Tibial nerve (tissue), 4 donors: ENCODE measurements at places on chromosomes 2 and 18.
A peak's percentile ranks its signal among the peaks of the same experiment; 100 is the strongest.

DNA sequence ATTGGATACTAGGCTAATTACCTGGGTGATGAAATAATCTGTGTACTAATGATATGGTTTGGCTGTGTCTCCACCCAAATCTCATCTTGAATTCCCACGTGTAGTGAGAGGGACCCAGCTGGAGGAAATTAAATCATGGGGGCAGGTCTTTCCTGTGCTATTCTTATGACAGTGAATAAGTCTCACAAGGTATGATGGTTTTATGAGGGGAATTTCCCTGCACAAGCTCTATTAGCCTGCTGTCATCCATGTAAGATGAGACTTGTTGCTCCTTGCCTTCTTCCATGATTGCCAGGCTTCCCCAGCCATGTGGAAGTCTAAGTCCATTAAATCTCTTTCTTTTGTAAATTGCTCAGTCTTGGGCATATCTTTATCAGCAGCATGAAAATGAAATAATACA lies 394.1 kb upstream of the SYT4 start:
- no peak overlapping the region for H3K27ac ChIP-seq
- no peaks in the 10 kb centered on the region for H3K4me1 ChIP-seq
- H3K4me3 ChIP-seq, result no peak overlapping the region
- DNase-seq, result no peak

DNA sequence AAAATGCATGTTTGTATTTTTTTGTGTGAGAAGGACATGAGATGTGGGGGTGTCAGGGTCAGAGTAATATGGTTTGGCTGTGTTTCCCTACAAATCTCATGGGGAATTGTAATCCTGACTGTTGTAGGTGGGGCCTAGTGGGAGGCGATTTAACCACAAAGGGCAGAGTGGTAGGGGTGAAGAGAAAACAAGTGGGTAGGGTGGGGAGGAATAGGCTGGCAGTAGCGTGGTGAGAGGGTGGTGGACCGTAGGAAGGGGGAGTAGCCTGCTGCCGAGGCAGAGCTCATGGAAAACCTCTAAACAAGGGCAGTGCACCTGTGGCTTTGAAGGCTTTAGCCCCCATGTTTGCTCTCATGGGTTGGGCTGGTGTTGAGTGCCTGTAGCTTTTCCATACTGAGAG lies 152.8 kb upstream of the ZNF519 start:
- no peaks in the 10 kb centered on the region for H3K4me1 ChIP-seq
- no peak overlapping the region for H3K27ac ChIP-seq
- H3K36me3 ChIP-seq, result no peaks in the 10 kb centered on the region
- DNase-seq, result no peak
- no peak overlapping the region for H3K4me3 ChIP-seq

- H3K4me3 ChIP-seq, result no peak overlapping the region
- H3K27me3 ChIP-seq, result no peaks in the 10 kb centered on the region
- no peaks in the 10 kb centered on the region for H3K36me3 ChIP-seq
- DNase-seq, result no peak
Observed at GRCh38 chr2:71347517-71347916, 15.9 kb downstream of the ZNF638 start.

GRCh38 chr2:235021752-235022151 lies 69.9 kb downstream of the SH3BP4 start:
- no peak for DNase-seq
- no peaks in the 10 kb centered on the region for H3K27me3 ChIP-seq
- H3K36me3 ChIP-seq, result no peaks in the 10 kb centered on the region
- no peak overlapping the region for H3K27ac ChIP-seq

GRCh38 chr2:46967990-46968647 lies 52.5 kb upstream of the MCFD2 start:
- no peaks in the 10 kb centered on the region for H3K27me3 ChIP-seq
- no peaks in the 10 kb centered on the region for H3K36me3 ChIP-seq
- H3K4me3 ChIP-seq, result no peak overlapping the region
- H3K27ac ChIP-seq, result peak overlapping the region; percentile 83
- DNase-seq, result peak; percentile 55
- H3K4me1 ChIP-seq, result no peaks in the 10 kb centered on the region

DNA sequence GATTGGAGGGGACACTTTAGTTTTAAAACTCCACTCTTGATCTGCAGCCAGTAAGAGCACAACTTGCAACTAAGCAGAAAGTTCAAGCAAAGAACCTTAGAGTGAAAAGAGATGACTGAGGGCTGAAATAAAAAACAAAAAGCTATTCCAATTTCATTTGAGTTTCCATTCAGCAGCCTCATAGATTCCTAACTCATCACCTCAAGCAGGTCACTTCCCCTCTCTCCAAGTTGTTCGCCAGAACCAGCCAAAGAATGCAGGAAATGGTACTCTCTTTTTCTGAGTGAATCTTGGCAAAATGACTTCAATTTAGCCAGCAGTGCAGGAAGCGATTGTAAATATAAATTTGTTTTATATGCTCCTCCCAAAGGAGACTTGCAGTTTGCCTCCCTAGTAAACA lies 213.3 kb downstream of the SETBP1 start:
- no peaks in the 10 kb centered on the region for H3K4me1 ChIP-seq
- H3K27ac ChIP-seq, result no peak overlapping the region
- H3K36me3 ChIP-seq, result no peaks in the 10 kb centered on the region
- H3K27me3 ChIP-seq, result no peaks in the 10 kb centered on the region
- no peak overlapping the region for H3K4me3 ChIP-seq
- DNase-seq, result no peak

- H3K4me3 ChIP-seq, result peak within 1 kb of the TSS; percentile 51
- peaks cover 20% of the 10 kb centered on the region for H3K4me1 ChIP-seq
- peak within 1 kb of the TSS; percentile 59 for H3K27ac ChIP-seq
- H3K36me3 ChIP-seq, result no peaks in the 10 kb centered on the region
- DNase-seq, result peak; percentile 90
Observed at GRCh38 chr2:55693181-55694125, at the start of gene PNPT1. Gene PNPT1 (minus strand): TSS chr2:55693844. CDS start chr2:55693823, 21 bp downstream.

- H3K27me3 ChIP-seq, result no peaks in the 10 kb centered on the region
- no peak overlapping the region for H3K4me3 ChIP-seq
- no peaks in the 10 kb centered on the region for H3K4me1 ChIP-seq
- no peak for DNase-seq
Observed at GRCh38 chr18:23538870-23539269, 35.6 kb downstream of the RMC1 start.

GRCh38 chr18:70380915-70381896 lies 92.4 kb downstream of the SOCS6 start:
- no peak overlapping the region for H3K4me3 ChIP-seq
- H3K4me1 ChIP-seq, result no peaks in the 10 kb centered on the region
- DNase-seq, result no peak
- no peaks in the 10 kb centered on the region for H3K27me3 ChIP-seq

- no peaks in the 10 kb centered on the region for H3K36me3 ChIP-seq
- H3K27me3 ChIP-seq, result no peaks in the 10 kb centered on the region
- H3K27ac ChIP-seq, result no peak overlapping the region
- H3K4me3 ChIP-seq, result no peak overlapping the region
Observed at GRCh38 chr2:3661149-3661660, 3.2 kb downstream of the ALLC start.

GRCh38 chr2:161373942-161374341 lies 42.2 kb upstream of the TBR1 start:
- no peak overlapping the region for H3K4me3 ChIP-seq
- DNase-seq, result no peak
- H3K4me1 ChIP-seq, result no peaks in the 10 kb centered on the region
- no peak overlapping the region for H3K27ac ChIP-seq

GRCh38 chr2:143730155-143730952 lies 601.1 kb downstream of the ARHGAP15 start:
- DNase-seq, result no peak
- no peaks in the 10 kb centered on the region for H3K36me3 ChIP-seq
- H3K4me3 ChIP-seq, result no peak overlapping the region

DNA sequence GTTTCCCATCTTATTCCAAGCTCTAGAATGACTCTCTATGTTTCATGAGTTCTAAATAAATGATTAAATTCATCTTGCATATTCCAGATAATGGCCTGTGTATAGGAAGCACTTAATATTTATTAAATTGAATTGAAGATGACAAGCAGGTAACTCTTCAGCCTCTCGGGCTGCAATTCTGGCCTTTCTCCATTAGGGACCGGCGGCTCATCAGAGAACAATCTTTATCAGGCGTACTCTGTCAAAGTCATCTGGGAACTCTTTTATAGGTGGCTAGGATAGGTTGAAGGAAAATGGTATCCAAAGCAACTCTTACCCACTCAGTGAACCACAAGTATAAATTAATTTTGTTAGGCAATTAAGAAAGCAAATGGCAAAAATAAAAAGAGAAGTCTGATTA lies 308.5 kb downstream of the NOL4 start:
- no peak overlapping the region for H3K4me3 ChIP-seq
- H3K36me3 ChIP-seq, result no peaks in the 10 kb centered on the region
- no peaks in the 10 kb centered on the region for H3K27me3 ChIP-seq
- DNase-seq, result no peak
- H3K4me1 ChIP-seq, result no peaks in the 10 kb centered on the region

GRCh38 chr2:172513935-172514586 lies 41.8 kb upstream of the PDK1 start:
- H3K27me3 ChIP-seq, result no peaks in the 10 kb centered on the region
- no peak for DNase-seq
- peaks cover 20% of the 10 kb centered on the region for H3K36me3 ChIP-seq
- H3K4me3 ChIP-seq, result no peak overlapping the region

DNA sequence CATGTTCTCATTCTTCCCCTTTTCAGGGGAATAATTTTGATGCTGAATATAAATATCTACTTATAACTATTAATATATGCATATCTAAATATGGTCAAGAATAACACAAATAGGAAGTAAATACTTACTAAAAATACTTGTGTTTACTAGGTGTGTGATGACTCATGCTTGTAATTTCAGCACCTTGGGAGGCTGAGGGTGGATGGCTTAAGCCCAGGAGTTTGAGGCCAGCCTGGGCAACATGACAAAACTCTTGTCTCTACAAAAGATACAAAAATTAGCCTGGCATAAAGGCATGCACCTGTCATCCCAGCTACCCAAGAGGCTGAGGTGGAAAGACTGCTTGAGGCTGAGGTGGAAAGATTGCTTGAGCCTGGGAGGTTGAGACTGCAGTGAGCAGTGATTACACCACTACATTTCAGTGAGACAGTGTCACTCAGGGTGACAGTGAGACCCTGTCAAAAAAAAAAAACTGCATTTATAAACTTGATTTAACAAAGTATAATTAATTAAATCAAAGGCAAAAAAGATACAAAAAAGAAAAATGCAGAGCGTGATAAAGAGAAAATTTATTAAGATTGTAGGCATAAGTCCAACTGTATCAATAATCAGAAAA lies 703.1 kb upstream of the VRK2 start:
- H3K27me3 ChIP-seq, result no peaks in the 10 kb centered on the region
- no peak for DNase-seq
- H3K4me3 ChIP-seq, result no peak overlapping the region

GRCh38 chr2:164871404-164871803 lies 29.8 kb upstream of the COBLL1 start:
- H3K4me3 ChIP-seq, result no peak overlapping the region
- peaks cover 13% of the 10 kb centered on the region for H3K4me1 ChIP-seq
- H3K36me3 ChIP-seq, result no peaks in the 10 kb centered on the region
- no peaks in the 10 kb centered on the region for H3K27me3 ChIP-seq
- DNase-seq, result no peak

DNA sequence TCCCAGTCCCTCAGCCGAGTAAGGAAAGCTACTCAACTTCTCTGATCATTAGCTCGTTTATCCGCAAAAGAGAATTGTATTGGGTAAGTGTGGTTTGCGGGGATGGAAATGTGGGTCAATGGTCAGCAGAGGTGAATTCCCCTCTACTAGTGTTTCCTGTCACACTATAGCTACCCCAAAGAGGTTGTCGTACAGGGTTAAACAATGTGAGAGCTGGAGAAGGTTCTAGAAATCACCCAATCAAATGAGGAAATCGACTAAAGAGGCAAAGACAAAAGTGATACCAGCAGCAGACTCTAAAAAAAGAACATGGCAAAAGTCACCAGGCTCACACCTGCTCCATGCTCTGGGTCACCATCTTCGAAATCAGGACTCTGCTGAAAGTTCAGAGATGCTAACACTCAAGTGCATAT lies 144.7 kb upstream of the ITGA4 start:
- no peak for DNase-seq
- no peaks in the 10 kb centered on the region for H3K36me3 ChIP-seq
- no peaks in the 10 kb centered on the region for H3K4me1 ChIP-seq
- H3K4me3 ChIP-seq, result no peak overlapping the region
- H3K27me3 ChIP-seq, result no peaks in the 10 kb centered on the region

- DNase-seq, result no peak
- no peaks in the 10 kb centered on the region for H3K27me3 ChIP-seq
Observed at GRCh38 chr2:85195956-85196355, 62.8 kb downstream of the TCF7L1 start.

GRCh38 chr2:159711562-159712142 lies 654 bp upstream of the MARCHF7 start:
- no peaks in the 10 kb centered on the region for H3K27me3 ChIP-seq
- DNase-seq, result no peak
- peak overlapping the region; percentile 95 for H3K27ac ChIP-seq
- H3K4me1 ChIP-seq, result no peaks in the 10 kb centered on the region
- H3K4me3 ChIP-seq, result peak overlapping the region; percentile 78
- no peaks in the 10 kb centered on the region for H3K36me3 ChIP-seq

DNA sequence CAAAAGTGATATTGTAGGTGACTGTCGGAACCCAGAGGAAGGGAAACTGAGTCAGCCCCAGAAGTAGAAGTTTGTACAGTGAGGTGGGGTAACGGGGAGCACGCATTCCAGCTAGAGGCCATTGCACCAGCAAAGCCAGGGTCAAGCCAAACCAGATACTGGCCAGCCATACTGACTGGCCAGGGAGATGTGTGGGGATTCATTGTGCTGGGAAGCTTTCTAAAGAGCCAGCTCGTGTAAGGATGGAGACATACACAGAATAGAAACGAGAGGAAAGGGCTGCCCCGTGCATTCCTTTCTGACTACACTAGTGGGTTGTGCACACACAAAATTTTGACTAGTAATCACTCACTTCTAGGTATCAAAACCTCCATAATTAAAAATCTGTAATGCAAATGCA lies 175.3 kb upstream of the PID1 start:
- no peaks in the 10 kb centered on the region for H3K36me3 ChIP-seq
- DNase-seq, result no peak
- peak overlapping the region; percentile 78 for H3K27ac ChIP-seq
- no peak overlapping the region for H3K4me3 ChIP-seq

- DNase-seq, result no peak
- H3K4me1 ChIP-seq, result no peaks in the 10 kb centered on the region
- H3K27ac ChIP-seq, result peak overlapping the region; percentile 33
- H3K4me3 ChIP-seq, result no peak overlapping the region
Observed at GRCh38 chr2:105403783-105404698, 5.2 kb upstream of the FHL2 start.

GRCh38 chr2:20593072-20594034 lies 57.5 kb downstream of the HS1BP3 start:
- no peak for DNase-seq
- no peaks in the 10 kb centered on the region for H3K27me3 ChIP-seq
- H3K4me1 ChIP-seq, result peaks cover 56% of the 10 kb centered on the region
- peak overlapping the region; percentile 31 for H3K27ac ChIP-seq
- H3K4me3 ChIP-seq, result no peak overlapping the region
- H3K36me3 ChIP-seq, result no peaks in the 10 kb centered on the region

DNA sequence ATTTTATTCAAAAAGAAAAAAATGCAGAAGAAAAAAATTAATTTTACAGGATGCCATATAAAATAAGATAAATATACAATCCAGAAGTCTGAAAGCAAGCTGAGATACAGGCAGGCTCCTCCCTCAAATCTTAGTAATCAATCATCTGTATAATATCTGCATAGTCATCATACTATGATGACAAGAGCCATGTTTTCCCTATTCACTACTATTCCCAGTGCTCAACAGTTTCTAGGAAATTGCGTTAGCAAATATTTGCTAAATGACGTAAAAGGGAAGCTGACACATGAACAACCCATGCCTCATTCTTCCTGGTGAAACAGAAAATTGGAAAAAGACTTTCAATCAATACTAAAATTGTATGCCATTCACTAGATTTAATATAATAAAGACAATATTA lies 793.2 kb downstream of the SUCLG1 start:
- no peaks in the 10 kb centered on the region for H3K36me3 ChIP-seq
- H3K4me1 ChIP-seq, result no peaks in the 10 kb centered on the region
- no peak for DNase-seq
- no peaks in the 10 kb centered on the region for H3K27me3 ChIP-seq
